ENCODE measurements at places on chromosomes 6 and 20.

DNA sequence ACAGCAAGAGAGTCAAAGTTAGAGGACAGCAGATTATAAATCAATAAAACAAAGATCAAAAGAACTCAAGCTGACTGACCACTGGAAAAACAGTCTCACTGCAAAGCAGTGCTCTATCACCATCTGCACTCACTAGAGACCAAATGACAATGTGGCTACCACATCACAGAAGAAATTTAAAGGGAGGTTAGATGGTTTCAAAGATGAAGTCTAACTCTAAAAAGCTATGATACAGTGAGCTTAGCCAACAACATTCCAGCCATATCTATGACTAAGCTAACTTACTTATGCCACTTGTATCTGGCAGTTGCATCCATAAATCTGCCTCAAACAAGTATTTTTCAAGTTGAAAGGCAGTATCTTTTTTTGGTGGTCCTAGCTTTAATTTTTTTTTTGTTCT lies 68.6 kb downstream of the ARHGAP18 start:
- DNase-seq: no peak

- DNase-seq: no peak
Measured at GRCh38 chr20:43717616-43717995, 9.2 kb downstream of the GTSF1L start.

GRCh38 chr6:37381579-37381978 lies 27.8 kb downstream of the RNF8 start:
- DNase-seq: peak; percentile 28

- no peak for DNase-seq
Measured at GRCh38 chr6:146200176-146200575, 171.3 kb downstream of the GRM1 start.

DNA sequence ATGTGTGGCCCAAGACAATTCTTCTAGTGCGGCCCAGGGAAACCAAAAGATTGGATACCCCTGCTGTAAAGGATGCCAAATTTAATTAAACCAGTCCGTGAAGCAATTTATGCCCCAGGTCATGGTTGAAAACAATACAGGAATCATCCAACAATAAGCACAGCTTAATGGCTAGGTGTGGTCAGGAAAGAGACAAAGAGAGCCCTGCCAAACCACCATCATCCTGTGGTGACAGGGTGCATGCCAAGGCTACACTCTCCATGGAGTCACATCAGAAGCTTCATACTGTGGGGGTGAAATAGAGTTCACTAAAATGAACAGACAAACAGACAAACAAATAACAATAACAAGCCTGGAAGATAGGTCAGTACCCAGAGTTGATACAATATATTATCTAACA lies 62.7 kb downstream of the DZANK1 start:
- DNase-seq: no peak

- no peak for DNase-seq
Measured at GRCh38 chr6:36949636-36950035, 4.9 kb upstream of the PI16 start.

DNA sequence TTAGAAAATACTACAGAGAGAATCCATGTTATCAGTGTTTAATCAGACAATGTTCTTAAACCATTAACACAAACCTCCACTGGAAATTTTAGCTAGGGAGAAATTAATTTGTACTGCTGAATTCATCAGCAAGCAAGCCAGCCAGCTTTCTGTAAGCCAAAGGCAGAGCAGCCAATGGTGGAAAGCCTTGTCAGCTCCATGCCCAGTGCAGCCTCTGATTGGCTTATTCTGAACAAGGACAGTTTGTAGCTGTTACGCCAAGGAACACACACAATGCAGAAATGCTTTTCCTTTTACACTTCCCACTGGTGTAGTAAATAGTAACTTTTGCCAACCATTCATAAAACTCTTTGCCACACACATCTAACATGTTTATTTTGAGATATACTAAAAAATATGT lies 265.0 kb downstream of the TENT5A start:
- no peak for DNase-seq

GRCh38 chr6:93139408-93140081 lies 279.8 kb downstream of the EPHA7 start:
- no peak for DNase-seq

DNA sequence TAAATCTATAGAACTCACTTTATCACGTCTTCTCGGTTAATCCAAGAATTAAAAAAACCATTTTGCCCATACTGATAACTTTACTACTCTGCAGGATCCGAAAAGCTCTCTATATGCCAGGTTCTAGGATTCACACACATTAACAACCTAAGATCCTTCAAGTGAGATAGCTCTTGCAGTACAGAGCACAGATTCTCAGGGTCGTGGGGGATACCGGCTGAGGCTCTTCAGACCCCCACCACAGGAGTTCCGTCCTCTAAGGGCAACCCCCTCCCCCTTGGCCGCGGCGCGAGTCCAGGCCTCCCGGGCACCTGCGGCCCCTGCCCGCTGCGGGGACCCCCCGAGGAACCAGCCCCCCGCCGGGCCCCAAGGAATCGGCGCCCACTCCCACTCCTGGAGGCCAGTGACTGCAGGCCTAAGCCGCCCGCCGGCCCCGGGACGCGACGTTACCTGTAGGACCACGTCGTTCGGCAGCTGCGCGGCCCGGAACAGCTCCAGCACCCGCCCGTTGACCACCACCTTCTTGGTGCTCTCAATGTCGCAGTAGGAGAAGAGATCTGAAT lies 892 bp downstream of the REPS1 start:
- no peak for DNase-seq

GRCh38 chr6:43060034-43060754 lies 763 bp downstream of the KLC4 start:
- DNase-seq: no peak

- DNase-seq: no peak
Measured at GRCh38 chr20:35368666-35369423, 42.9 kb downstream of the UQCC1 start.

GRCh38 chr20:45852326-45852725 lies 4.9 kb downstream of the ACOT8 start:
- DNase-seq: no peak

DNA sequence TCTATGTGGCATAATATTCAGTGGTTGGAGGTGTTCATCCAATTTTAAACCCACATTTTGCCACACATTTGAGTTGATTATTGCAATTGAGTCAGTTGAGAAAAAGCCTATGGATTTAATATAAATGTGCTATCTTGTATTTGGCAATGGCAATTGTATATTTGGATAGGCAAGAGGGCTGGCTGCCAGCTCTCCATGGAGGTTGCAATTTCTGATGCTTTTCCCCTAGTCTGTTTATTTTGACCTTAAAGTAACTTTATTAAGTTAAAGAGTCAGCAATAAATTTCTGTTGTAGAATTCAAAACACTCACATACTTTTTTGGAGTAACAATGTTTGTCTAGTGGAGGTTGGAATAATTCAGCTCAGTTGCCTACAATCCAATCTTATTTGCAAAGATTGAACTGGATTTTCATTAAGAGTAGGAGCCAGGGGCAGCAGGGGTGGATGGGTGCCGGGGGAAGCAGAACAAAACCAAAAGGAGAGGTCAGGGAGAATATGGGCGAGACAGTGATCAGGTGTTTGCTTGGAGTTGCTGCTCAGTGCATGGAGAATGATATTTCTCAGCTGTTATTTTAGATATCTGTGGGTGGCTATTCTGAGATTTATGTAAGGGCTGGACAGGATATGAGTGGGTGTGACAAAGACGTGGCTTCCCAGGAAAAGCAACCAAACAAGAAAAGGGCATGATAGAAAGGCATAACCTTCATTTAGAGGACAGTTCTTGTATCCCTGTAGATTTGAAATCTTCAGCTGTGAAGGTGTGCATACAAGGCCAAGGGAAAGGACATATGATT lies 163.0 kb downstream of the HDGFL1 start:
- DNase-seq: no peak

GRCh38 chr20:37342231-37343177 lies 3.4 kb upstream of the SRC start:
- no peak for DNase-seq

DNA sequence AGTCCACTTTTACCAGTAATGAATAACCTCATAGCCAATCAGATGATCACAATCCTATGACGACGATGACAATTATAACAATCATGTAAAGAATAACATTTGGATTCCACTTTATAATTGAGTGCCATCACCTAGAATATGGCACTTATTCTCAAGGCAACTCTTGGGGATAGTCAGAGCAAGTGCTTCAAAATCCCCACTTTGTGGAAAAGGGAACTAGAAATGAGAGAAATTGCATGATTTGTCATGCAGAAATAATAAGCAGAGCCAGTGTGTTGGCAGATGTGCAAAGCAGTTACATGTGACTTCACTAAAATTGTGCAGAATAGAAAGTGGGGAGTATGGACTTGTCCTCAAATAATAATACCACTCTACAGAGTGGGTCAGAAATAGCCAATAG lies 41.3 kb downstream of the FRK start:
- no peak for DNase-seq

DNA sequence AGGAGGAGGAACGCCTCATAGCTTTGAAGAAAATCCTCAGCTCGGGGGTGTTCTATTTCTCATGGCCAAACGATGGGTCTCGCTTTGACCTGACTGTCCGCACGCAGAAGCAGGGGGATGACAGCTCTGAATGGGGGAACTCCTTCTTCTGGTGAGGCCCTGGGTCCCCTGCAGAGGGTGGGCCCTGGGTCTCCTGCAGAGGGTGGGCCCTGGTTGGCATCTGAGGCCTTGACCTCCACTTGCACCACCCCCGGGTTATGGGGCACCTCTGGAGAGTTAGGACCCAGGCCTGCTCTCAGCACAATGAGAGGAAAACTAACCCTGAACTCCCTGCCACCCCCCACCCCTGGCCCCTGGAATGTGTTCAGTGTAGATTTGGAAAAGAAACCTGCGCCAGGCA lies 47.2 kb downstream of the SYNJ2 start:
- DNase-seq: no peak
